ENCODE measurements at places on chromosomes 7 and 10.

GRCh38 chr10:75868574-75868973, 437.1 kb downstream of the LRMDA start:
- DNase-seq = no peak

DNA sequence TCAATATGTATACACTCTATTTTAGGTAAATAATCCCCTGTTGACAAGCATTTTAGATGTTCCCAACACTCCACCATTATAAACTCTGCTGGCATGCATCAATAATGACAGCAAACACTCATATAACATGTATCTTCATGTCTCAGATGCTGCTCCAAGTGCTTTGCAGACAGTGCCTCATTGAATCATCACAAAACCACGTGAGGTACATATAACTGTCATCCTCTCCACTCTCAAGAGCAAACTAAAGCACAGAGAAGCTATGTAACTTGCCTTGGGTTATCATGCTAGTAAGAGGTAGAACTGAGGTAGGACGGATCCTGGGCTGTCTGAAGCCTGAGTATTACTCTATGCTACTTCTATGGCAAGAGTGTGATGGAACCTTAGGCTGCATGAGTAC, 72.5 kb upstream of the GSDME start:
- no peak for DNase-seq

GRCh38 chr10:18229826-18230225, 89.6 kb downstream of the CACNB2 start:
- no peak for DNase-seq

- no peak for DNase-seq
Observed at GRCh38 chr7:83655951-83656556, 7.1 kb upstream of the SEMA3E start.

DNA sequence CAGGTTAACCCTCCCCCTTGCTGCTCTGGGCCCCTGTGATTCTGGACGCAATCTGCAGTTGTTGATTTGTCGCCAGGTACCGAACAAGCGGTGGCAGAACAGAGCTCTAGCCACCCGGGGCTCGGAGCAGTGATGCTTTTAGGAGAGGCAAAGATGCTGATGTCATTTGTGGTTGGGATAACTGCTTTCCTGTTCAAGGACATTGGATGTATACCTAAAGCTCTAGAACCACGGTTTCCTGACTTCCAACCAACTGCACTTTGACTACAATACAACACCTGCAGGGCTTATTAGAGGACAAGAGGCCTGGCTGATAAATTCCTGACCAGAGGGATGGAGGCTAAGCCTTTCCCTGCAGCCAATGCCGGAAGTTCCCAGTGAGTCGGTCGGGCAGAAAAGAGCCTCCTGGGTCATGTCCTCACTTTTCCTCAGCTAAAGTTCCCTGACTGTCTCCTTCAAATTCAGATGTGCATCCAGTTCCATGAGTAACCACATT, 6.5 kb upstream of the RBM20 start:
- DNase-seq = no peak

- no peak for DNase-seq
Observed at GRCh38 chr7:100720279-100720670, at the start of gene EPO. EPO (plus strand) TSS chr7:100720468; CDS start chr7:100720981, 513 bp downstream.

GRCh38 chr7:3991731-3992231, 690.3 kb upstream of the FOXK1 start:
- DNase-seq = no peak

GRCh38 chr10:49297818-49298670, 926 bp upstream of the C10orf71 start:
- no peak for DNase-seq

DNA sequence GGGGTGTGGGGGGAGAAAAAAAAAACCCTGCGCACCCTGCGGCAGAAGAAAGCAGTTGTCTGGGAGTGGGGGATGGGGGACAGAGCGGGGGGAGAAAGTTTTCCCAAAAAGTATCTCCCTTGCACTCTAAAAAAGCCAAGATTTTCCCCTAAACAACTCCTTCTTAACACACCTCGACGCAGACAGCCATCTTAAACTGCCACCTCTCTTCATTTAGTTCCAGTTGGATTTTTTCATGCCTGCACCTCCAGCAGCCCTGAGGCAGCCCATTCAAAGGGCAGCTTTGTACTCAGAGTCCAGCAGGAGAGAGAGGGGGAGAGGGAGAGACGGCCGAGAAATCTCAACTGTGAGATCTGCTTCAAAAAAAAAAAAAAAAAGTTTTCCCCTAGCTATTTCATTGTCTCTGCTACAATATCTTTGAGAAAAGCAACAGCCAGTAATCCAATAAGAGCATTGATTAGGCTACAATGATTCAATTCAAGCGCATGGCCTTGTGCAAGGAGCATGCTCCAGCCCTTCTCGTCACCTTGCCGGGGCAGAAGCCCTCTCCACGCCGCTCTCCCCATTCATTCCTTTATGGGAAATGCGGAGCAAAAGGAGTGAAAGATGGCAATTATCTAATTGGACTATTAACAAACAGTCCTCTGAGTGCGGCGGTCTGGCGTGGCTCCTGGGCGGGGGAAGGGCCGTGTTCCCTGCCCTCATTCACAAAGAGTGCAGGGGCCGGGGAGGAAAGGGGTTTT, 939 bp upstream of the VAX1 start:
- no peak for DNase-seq

- DNase-seq = no peak
Observed at GRCh38 chr10:94206176-94206575, 156.6 kb downstream of the NOC3L start.

DNA sequence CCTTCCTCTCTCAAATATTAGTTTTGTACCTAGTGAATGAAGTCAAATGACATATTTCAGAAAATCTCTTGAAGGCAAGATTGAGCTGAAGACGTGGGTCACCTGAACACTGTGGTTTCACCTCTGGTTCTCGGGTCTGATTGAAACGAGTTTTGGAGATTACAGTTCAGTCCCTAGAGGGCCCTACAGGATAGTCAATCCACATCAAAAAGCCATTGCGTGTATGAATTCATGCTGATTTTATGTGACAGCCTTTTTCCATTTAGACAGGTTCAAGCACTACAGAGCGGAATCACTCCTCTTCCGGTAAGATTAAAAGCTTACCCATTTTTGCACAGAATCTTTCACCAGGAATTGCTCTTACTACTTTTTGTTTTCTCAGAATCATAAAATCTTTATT, 62.2 kb downstream of the VIM start:
- DNase-seq = no peak

GRCh38 chr10:103433858-103434257, 18.3 kb downstream of the CALHM2 start:
- DNase-seq = no peak

DNA sequence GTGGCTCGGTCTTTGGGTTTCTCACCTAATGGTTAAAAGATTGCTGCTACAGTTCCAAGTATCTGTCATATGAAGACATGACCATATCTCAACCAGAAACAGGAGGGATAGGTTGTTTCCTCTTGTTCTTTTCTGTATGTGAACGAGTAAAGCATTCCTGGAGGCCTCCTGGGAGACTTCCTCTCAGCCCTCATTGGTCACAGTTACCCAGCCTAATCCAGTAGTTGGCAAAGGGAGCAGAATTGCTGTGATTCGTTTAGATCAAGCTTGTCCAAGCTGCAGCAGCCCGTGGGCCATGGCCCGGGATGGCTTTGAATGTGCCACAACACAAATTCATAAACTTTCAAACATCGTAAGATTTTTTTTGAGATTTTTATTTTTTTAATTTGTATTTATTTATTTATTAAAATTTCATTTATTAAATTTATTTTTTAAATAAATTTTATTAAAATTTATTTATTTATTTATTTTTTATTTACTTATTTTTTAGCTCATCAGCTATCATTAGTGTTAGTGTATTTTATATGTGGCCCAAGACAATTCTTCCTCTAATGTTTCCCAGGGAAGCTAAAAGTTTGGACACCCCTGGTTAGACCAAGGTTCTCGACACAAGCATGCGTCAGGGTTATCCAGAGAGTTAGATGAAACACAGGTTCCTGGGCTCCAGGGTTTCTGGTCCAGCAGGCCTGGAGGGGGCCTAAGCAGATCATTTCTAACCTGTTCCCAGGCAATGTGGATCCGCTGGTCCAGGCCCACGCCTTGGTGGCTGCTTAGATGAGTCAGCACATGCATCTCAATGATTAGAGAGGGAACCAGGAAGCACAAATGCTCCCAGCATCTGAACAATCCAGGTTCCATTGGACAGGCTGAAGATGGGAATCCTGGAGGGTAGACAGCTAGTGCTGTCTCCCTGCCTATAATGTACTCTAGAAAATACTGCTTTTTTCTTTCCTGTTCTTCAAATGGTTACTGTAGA, 25.6 kb downstream of the CDC123 start:
- DNase-seq = no peak

- no peak for DNase-seq
Observed at GRCh38 chr7:20681258-20681882, 65.9 kb downstream of the ABCB5 start.

GRCh38 chr7:51276967-51277366, 39.6 kb downstream of the COBL start:
- DNase-seq = no peak

GRCh38 chr10:74813381-74814259, 12.8 kb upstream of the KAT6B start:
- DNase-seq = no peak

GRCh38 chr10:101939729-101940128, 96.1 kb upstream of the KCNIP2 start:
- DNase-seq = no peak

- DNase-seq = no peak
Observed at GRCh38 chr10:93236393-93237040, 162.8 kb downstream of the CYP26A1 start.

GRCh38 chr10:42783181-42783549, 570 bp downstream of the BMS1 start:
- no peak for DNase-seq

GRCh38 chr7:75878312-75878768, 494 bp upstream of the RHBDD2 start:
- no peak for DNase-seq

DNA sequence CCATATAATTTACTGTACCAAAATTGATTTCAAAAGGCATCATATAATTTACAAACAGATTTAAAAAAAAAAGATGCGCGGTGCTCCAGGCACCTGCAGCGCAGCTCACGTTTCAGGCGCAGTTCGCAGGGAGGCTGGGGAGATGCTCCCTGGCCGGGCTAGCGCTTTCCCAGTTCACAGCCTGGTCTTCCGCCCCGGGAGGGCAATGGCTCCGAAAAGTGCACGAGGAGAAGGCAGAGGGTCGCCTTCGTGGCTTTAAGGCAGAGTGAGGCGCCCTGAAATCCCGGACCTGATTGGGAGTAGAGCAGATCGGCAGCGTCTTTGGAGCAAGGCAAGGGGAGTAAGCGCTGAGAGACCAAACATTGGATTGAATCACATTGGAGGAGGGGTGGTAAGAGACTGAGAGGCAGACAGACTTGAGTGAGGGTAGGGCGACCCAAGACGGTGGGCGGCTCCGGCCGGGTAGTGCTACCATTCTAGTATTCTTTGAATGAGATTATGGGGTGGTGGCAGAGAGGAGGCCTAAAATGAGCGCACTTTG, 1.5 kb downstream of the NEUROG3 start:
- no peak for DNase-seq

DNA sequence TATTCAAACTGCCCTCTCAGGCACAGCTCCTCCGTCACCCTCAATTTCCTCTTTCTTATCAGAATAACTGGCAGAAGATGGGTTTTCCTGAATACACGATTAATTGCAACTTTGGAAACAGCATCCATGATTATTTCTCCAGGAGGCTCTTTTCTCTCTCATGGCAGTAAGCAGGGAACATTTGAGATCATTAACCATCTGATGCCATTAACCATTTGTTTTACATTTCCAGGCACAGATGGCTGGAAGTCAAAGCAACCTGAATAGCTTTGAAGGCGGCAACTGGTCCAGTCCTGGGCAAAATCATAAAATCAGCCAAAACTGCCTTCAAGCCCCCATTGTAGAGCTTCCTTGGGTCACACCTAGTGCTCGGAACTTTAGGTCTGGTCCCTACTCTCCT, 289.5 kb upstream of the AOAH start:
- no peak for DNase-seq

DNA sequence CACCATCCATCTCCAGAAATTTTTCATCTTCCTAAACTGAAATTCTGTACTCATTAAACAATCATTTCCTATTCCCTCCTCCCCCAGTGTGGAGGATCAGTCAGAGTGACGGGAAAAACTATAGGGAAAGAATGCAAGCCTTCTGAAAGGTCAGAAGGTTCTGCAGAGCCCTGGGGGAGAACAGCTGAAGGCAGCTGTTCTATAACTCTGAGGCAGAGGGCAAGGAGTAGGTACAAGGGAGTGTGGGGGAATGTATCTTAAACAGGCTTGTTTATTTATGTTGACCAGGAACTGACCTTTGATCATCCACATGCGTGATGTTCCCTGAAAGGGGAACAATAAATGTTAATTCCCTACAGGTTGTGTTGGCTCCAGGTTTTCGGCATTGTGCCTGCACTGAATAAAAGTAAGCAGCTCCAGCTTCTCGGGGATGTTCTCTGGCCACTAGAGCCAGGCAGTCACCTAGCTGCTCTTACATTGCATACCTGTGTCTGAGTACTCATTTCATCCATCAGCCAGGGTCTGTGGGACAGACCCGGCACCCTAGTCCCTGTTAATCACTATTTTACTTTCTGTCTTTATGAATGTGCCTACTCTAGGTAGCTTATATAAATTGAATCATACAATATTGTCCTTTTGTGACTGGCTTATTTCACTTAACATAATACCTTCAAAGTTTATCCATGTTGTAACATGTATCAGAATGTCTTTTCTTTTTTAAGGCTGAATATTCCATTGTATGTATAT, 5.8 kb downstream of the IFIT1 start:
- no peak for DNase-seq

- no peak for DNase-seq
Observed at GRCh38 chr10:2469802-2470201, 597.5 kb upstream of the PFKP start.

- DNase-seq = no peak
Observed at GRCh38 chr10:125455855-125456254, 227.1 kb downstream of the TEX36 start.

DNA sequence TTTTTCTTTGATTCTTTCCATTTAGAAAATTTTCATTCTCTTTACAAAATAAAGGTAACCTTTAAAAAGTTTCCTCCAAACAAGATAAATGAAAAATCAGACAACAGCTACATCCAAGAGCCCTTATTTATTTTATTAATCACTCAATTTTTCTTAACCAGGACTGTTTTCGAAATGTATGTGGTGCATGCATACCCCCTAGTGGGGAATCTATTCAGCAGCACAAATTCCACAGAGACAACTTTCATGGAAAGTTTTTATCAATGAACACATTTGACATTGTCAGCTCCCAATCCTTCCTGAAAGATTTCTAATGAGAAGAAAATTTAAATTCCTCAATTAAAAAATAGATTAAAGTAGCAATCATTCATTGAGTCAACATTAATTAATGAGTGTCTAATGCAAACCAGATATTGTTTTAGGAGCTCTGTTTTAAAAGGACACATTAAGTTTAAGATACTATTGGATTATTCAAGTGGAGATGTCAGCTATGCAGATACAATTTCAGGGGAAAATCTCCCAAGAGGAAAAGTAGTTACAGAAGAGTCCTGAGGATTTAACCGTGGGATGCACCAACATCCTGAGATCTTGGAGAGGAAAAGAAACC, 5.2 kb upstream of the HTR7 start:
- no peak for DNase-seq

- no peak for DNase-seq
Observed at GRCh38 chr10:114482480-114483304, 78.4 kb upstream of the AFAP1L2 start.

- DNase-seq = peak; percentile 94
Observed at GRCh38 chr10:35640951-35641675, 983 bp downstream of the FZD8 start.

GRCh38 chr10:26438534-26439341, 597 bp downstream of the APBB1IP start:
- no peak for DNase-seq

GRCh38 chr10:26479766-26480492, 41.8 kb downstream of the APBB1IP start:
- DNase-seq = no peak

All from chondrocyte (in vitro differentiated cells).